GOT3 (cell line): ENCODE measurements at places on chromosomes 7 and 10.

DNA sequence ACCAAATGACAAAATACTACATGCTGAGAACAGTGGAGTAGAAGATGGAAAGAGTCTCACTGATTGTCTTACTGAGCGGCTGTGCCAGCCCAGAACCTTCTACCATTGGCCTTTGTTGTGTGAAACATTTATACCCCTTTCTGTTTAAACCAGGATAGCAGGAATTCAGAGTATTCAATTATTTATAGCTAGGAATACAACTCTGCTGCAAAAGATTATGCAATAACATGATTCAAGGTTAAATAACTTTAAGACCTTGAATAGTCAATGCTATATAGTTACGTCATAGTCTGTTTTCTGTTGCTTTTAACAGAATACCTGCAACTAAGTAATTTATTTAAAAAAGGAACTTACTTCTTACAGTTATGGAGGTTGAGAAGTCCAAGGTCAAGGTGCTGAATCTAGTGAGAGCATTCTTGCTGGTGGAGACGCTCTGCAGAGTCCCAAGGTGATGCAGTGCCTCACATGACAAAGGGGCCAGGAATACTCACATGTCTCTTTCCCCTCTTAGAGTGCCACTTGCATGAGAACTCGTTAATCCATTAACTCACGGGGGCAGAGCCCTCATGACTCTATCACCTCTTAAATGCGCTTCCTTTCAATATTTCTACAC, 371.8 kb downstream of the MDFIC start:
- no peak for DNase-seq

GRCh38 chr10:127040756-127041155, 135.5 kb downstream of the DOCK1 start:
- DNase-seq: no peak

DNA sequence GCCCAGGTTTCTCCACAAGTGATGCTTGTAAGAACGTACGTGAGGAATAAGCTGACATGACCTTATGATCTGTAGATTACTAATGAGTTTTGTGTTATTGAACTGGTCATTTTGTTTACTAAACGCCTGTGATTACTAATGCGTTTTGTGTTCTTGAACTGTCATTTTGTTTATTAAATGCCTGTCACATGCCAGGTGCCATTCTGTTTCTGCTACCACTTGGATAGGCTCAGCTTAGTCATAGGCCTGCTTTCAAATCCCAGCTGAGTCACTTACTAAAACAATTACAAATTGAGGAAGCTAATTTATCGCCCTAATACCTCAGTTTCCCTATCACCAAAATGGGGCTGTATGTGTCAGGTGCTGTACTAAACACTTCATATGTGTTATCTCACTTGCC, 4.7 kb upstream of the HGF start:
- DNase-seq: no peak

GRCh38 chr10:17693009-17693408, 49.1 kb downstream of the STAM start:
- no peak for DNase-seq

DNA sequence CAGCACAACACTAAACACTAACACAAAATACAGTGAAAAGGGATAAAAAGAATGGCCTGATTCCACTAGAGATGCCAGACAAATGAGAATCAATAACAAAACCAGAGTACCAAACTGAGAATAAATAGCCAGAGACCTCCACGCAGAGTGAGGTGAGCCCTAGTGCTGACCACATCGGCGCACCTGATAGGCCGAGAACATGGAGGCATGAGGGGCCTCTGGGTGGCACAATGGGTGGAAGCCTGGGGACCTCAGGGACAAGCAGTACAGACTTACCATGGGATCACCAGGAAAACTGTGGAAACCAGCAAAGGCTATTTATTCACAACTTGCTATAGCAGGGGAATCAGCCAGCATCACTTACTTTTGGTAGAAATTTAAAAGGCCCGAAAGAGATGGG, 1.8 kb upstream of the CSGALNACT2 start:
- no peak for DNase-seq

- no peak for DNase-seq
Observed at GRCh38 chr7:66664590-66665293, 36.1 kb downstream of the KCTD7 start.

- no peak for DNase-seq
Observed at GRCh38 chr7:129851809-129852208, 101.0 kb downstream of the UBE2H start.

GRCh38 chr7:147438216-147438615, 1152.3 kb upstream of the C7orf33 start:
- DNase-seq: no peak

- no peak for DNase-seq
Observed at GRCh38 chr10:99394256-99394655, 36.2 kb downstream of the GOT1 start.

- no peak for DNase-seq
Observed at GRCh38 chr10:71390921-71391690, 5.6 kb upstream of the CDH23 start.

- no peak for DNase-seq
Observed at GRCh38 chr10:86099542-86100334, 266.9 kb downstream of the GRID1 start.

GRCh38 chr10:69629897-69630650, at the start of gene FAM241B:
TSS of gene FAM241B (plus strand) at chr10:69630247. CDS start at chr10:69631744, 1,497 bp downstream.
- no peak for DNase-seq

GRCh38 chr10:121085367-121085766, 234.2 kb downstream of the WDR11 start:
- DNase-seq: no peak

DNA sequence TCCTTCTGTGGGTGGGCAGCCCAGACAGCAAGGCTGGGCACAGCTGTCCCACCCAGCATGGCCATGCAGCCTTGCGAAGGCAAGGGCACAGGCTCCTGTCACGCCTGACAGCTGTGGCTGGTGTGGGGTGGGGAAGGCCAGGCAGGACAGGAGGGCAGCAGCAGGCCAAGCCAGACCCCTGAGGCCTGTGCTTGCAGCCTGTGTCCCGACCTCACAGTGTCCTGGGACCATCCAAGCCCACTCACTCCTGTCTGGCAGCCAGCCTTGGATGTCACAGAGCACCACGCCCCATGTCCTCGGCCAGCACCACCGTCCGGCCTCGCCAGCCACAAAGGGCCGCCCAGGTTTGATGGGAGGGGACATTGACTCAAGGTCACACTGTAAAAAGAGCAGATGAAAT, 85.5 kb upstream of the LRRC4 start:
- no peak for DNase-seq

GRCh38 chr10:28327491-28327880, 24.6 kb upstream of the MPP7 start:
- no peak for DNase-seq

DNA sequence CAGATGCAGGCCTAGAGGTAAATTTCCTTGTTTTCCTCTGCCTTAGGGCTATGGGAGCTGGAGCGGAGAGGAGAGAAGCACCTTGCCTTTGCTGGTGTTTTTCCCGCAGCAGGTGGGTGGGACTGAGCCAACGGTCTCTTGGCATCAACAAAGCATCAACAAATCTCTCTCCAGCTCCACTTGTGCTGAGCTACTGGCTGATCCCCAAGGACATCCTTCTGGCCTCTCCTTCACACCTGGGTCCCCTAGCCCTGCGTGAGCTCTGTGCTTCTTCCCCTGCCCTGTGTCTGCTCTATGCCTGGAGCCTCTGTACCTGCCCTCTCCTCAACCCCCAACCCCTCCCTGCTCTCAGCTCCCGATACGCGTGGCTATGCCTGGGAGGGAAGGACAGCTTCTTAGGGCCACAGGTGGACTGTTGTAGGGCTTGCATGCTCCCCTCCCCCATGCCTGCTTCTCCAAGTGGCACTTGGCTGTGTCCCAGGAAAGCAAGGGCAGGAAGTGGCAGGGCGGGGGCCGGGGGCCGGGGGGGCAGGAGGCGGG, 3.2 kb upstream of the CLDN4 start:
- DNase-seq: no peak

GRCh38 chr10:107740962-107741690, 576.6 kb upstream of the SORCS1 start:
- no peak for DNase-seq

GRCh38 chr7:129830949-129831348, 121.8 kb downstream of the UBE2H start:
- no peak for DNase-seq

GRCh38 chr7:126778101-126778500, 474.6 kb downstream of the GRM8 start:
- DNase-seq: no peak

DNA sequence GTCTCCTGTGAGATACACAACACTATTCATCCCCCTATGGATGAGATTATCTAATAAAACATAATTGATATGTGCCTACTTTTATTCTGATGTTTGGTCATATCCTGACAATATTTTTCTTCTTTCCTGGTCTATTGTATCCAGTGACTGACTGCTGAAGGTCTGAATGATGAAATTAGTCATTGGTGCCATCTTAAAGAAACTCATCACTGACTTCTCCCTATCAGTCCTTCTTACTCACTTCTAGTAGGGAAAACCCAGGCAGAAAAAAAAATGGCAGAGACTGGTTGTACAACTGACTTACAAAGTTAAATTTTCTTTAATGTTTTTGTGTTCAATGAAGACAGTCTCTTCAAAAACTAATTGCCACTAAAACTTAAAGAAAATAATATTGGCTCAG, 377.4 kb downstream of the HTR7 start:
- no peak for DNase-seq

DNA sequence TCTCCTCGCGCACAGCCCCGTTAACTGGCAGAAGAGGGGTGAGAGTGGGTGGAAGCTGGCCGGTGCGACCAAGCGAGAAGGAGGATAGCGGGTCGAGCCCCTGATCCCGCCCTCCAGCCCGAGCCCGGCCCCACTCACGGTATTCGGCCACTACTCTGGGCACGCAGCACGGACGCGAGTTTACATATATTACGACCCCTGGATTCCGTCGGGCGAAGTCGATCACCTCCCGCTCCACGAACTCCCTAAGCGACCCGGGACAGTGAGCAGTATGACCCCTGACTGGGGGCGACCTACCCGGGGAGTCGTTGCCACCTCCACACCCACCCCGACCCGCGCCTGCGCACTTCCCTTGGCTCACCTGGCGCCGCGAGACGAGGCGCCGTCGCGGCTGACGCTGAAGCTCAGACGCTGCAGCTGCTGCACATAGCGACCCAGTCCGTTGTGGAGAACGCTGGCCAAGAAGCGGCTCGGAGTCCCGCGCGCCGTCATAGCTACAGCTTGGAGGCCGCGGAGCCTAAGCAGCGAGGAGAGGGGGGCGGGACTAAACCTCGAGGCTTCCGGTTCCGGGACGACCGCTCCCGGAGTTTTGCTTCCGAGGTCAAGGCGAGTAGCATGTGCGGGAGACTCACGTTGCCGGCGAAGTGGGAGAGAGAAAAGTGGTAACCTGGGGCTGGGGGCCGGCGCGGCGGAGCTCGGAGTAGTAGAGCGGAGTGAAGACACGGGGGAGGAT, at the start of the genes MRPL43 and TWNK:
Gene MRPL43, minus strand, starts transcription at position 546 of the 733 bp plus-strand sequence. Its CDS starts 54 bp downstream, at position 492.
Gene TWNK, plus strand, starts transcription at position 592 of the 733 bp plus-strand sequence. CDS start 668 bp downstream, outside the sequence.
- DNase-seq: peak; percentile 42

DNA sequence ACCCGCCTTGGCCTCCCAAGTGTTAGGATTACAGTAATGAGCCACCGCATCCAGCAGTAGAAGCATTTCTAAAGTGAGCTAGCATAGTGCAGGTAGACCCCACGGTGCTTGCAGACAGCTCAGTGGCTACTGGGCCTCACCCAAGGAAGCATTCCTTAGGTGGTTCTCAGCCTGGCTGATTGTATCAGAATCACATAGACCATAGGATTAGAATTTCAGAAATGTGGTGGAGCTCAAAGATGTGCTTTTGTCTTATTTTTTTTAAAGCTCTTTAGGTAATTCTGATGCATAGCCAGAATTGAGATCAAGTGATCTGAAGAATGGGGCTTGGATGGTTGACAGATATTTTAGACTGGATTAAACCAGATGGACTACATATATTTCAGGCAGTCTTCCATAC, 10.9 kb downstream of the ANLN start:
- DNase-seq: no peak

DNA sequence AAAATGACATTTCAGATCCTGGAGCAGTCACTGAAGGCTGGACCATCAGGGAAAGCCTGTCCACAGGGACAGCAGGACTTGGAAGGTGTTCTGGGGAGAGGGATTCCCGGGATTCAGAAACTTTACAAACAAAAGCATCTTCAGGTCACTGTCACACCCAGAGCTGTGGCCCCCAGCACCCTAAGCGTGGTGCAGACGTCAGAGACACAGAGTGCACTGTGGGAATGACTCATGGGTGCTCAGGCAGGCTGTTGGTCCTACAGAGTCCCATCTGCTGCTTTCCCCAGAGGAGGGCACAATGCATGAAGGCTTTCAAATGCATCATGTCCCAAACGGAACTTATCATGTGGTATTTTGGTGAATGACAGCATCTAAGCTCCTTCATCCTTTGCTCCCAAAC, 13.1 kb upstream of the LRMDA start:
- DNase-seq: no peak

GRCh38 chr7:84364708-84365107, 170.1 kb upstream of the SEMA3A start:
- DNase-seq: no peak

- no peak for DNase-seq
Observed at GRCh38 chr7:26616235-26616634, 248.2 kb downstream of the SKAP2 start.

- DNase-seq: no peak
Observed at GRCh38 chr10:100896876-100897461, 15.8 kb upstream of the SLF2 start.

GRCh38 chr10:122725768-122726167, 26.1 kb upstream of the C10orf120 start:
- DNase-seq: no peak

DNA sequence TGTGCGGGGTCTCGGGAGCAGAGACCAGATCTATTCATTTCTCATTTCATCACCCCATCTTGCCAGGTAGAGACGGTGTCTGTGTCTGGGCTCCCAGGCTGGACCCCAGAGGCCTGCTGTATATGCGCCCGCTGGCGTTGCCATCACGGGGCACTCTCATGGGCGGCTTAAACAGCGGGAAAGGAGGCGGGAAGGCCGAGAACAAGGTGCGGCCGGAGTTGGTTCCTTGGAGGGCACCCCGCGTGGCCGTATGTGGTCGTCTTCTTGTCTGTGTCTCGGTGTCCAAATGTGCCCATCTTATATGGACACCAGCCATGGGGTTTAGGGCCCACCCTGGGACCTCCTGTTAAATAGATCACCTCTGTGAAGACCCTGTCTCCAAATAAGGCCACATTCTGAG, 2.1 kb upstream of the CFAP46 start:
- DNase-seq: no peak

GRCh38 chr10:113175756-113176651, 226.0 kb downstream of the TCF7L2 start:
- DNase-seq: no peak

DNA sequence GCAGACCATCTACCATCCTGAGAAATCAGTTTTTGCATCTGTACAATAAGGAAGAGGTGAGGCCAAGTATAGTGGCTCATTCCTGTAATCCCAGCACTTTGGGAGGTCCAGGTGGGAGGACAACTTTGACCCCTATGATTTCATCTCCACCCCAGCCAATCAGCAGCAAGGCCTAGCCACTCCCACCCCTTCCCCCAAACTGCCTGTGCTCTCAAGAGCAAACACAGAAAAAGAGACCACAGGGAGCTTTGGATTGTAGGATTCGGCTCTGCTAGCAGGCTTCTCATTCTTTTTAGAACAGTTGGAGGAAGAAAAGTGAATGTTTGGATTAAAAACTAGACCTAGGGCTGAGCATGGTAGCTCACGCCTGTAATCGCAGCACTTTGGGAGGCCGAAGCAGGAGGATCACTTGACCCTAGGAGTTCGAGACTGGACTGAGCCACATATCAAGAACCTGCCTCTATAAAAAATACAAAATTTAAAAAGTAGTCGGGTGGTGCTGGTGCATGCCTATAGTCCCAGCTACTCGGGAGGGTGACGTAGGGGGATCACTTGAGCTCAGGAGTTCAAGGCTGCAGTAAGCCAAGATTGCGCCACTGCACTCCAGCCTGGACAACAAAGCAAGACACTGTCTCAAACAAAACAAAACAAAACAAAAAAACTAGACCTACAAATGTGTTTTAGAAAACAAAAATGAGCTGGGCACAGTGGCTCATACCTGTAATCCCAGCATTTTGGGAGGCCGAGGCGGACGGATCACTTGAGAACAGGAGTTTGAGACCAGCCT, 25.1 kb upstream of the PROSER2 start:
- no peak for DNase-seq
